Liver (tissue), 10 donors: ENCODE measurements at places on chromosomes 2 and 18. TPM values are rescaled to one million over a fixed set of nuclear protein-coding genes. Genes with fewer than 3 reads are reported as not detected.

GRCh38 chr2:112644155-112644932 is 1.4 kb upstream of the SLC20A1 start:
- DNase-seq = no peak

DNA sequence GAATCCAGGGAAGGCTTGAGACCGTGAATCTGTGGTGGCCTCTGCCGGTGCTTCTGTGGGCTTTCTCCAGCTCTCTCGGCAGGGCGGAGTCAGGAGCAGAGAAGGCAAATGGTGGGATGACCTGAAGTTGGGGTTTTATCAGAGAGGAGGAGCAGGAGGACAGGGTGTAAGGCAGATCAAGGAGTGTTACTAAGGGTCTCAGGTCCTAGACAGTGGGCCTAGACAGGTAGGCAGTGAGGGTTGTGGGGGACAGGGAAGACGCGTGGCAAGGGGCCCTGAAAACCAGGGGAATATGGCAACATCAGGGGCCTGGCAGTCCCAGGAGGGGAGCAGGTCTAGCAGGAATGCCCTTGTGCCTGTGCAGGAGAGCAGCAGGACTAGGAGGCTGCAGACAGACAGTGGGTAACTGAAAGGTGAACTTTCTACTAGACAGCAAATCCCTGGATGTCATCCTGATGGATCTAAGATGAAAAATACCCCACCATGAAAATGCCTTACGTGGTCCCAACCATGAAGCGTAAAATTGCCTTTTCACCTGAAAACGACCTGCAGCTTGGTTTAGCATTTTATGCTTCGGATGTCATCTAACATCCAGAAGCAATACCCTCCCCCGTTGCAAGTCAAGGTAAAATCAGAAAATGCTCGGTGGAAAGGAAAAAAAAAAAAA is 42.1 kb downstream of the SRSF7 start:
- DNase-seq = no peak

DNA sequence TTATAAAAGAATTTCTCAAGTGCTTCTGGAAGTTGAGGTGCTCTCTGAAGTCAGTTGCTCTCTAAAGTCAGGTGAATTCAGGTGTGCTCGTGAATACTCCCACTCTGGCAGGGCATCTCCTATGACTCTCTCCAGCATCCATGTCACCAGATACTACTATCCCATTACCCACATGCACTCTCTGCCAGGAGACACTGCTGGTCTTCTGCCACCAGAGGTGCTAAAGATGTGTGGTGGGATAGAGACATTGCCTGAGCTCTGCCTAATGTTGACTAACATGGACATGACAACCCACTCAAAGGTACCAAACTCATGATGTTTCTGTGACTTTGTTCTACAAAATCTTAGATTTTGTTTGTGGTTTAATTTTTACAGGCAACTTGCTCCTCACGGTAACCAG is 106.4 kb upstream of the HNRNPA3 start:
- DNase-seq = no peak

DNA sequence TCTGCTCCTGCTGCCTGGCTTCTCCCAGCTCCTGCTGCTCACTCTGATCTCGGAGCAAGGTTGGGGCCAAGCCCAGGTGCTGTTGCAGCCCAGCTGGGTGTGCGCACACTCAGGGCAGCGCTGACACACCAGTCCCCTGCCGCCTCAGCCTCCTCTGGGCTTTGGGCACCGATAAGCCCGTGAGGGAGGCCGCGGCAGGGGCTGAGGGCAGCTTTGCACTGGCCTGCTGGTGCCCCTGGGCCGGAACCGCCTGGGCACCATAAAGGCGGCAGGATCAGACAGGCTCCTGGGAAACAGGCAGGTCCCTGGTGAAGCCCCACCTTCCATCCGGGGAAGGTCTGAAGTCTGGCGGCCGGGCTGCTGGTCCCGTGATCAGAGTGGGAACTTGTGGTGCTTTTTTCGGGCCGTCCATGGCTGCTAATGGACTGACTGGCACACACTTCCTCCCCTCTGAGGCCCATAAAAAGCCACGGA is 14.1 kb upstream of the EML6 start:
- peak; percentile 52 for DNase-seq

DNA sequence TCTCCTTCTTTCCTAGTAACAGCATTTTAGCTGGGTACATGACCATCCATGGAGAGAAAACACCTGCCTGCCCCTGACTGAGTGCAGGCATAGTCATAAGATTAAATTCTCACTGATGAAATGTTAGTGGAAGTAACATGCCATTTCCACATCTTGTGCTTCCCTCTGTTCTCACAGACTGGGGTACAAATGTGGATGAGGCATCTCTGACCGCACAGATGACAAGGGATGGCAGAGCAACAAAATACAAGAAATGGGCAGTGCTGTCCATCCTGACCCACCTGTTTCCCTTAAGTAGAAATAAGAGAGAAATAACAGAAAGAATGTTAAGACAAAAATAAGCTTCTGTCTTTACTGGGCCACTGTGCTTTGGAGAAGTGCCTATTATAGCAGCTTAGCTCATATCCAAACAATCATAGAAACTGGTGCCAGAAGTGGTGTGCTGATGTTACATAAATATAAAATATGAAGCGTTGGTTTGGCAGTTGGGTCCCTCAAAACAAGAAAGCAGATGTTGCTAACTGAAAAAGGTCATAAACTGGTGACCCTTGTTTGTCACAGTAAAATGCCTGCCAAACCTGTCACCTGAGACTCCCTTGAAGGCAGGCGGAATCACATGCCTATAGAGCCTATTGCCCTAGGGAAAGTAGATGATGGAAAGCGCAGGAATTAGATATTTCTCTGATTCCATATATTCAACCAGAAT is 72.4 kb upstream of the CCDC150 start:
- DNase-seq = no peak

- DNase-seq = no peak
Observed at GRCh38 chr2:239294571-239295054, 106.2 kb downstream of the HDAC4 start.

GRCh38 chr2:181585732-181586131 is 71.2 kb downstream of the CERKL start:
- no peak for DNase-seq

- no peak for DNase-seq
Observed at GRCh38 chr18:30381826-30382225, 660.7 kb downstream of the DSC3 start.

DNA sequence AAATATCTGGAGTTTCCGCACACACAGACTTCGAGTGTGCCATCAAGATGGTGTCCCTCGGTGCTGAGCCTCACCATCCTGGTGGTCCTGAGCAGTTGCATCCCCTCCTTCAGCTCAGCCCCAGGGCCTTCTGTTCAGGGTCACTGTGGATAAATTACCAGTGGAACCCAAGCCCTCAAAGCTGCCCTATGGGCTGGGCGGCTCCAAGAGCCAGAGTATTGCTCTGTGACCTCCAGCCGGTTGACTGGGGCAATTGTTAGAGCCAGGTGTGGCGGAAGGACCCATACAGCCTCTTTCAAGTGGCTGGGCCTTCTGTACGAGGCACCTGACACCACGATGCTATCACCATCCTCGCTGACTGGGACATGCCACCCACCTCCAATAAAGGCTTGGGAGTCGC is 215.5 kb downstream of the GBX2 start:
- DNase-seq = no peak

FBXO15 gene
- total RNA-seq = 0.50 TPM

GBX2 gene
- total RNA-seq = not detected
